Activated CD4-positive, alpha-beta T cell treated with anti-CD3 and anti-CD28 coated beads, Interleukin-2, amount 50 U/mL, for 16 hours (primary cell): ENCODE measurements at places on chromosomes 2 and 18.

GRCh38 chr2:60882971-60883753, 1.8 kb downstream of the REL start:
- peak; percentile 35 for DNase-seq

DNA sequence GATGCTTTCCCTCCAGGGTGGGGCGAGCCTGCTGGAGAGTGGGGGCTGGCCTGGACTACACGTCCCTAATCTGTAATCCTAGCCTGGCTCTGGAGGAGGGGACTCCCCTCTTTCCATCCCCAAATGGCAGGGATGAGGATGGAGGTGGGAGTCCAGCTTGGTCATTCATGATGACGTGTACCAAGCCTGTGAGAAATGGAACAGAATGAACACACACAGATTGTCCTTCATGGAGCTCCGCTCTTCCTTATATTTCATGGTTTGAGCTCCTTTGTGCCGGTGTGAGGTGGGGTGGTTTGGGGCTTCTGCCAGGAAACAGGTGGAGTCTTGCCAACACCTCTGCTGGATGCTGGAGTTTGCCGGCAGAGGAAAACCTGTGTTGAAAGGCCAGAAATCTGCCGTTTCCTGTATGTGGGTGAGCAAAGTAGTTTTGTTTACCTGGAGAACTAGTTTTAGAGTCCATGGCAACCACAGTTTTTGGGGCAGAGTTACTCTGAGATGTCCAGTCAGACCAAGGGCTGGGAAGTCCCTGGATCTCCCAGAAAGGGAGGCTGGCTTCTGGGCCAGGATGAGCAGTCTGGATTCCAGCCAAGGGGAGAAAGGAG, 417.6 kb upstream of the MEX3C start:
- DNase-seq: no peak

DNA sequence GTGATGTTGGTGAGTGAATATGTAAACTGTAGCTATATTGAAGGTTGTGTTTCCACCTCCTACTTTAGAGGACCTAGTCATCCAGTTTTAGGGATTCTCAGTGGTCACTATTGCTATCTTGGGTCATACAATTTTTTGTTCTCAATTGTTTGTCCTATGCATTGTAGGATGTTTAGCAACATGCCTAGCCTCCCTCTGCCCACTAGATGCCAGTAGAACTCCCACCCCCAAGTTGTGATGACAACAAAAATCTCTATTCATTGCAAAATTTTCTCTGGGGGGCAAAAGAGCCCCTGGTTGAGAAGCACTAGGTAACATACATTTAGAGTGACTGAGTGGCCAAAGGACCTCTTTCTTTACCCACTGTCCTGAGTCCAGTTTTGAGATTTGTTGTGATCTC, 87.3 kb downstream of the LRRTM4 start:
- no peak for DNase-seq

DNA sequence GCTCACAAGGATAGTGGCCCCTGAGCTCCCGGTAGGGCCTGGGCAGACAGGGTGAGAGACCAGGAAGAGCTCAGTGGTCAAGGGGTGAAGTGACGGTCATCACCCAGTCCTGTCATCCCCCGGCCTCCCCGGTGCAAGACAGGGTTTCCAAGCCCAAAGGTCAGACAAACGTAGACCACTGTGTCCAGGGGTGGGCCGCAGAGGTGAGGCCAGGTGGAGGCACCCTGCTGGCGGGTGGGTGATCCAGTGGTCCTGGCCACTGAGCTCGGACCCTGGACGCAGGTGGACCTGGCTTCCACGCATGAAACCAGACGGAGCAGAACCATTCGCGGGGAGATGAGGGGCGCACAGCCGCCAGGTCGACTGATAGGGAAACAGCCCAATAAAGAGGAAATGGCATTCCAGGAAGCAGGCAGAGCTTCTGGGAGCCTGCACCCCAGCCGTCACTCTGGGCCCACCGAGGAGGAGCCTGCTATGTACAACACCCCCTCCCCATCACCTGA, 14.4 kb upstream of the SNED1 start:
- DNase-seq: no peak

DNA sequence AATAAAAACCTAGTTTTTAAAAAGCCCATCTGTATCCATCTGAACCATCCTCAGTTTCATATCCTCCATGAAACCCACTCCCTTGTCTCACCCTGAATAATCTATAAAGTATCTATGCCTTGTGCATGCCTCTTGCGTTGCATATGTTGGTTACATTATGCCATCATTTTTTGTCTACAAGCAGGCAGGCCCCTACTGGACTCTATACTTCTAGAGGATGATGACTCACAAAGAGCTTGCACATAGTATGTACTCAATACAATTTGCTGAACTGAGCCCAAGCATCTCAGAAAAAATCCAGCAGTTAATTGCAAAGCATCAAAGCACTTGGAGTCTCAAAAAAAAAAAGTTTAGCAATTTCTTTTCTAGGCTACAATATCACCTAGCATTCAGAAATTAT, 95.6 kb downstream of the DYM start:
- DNase-seq: no peak

DNA sequence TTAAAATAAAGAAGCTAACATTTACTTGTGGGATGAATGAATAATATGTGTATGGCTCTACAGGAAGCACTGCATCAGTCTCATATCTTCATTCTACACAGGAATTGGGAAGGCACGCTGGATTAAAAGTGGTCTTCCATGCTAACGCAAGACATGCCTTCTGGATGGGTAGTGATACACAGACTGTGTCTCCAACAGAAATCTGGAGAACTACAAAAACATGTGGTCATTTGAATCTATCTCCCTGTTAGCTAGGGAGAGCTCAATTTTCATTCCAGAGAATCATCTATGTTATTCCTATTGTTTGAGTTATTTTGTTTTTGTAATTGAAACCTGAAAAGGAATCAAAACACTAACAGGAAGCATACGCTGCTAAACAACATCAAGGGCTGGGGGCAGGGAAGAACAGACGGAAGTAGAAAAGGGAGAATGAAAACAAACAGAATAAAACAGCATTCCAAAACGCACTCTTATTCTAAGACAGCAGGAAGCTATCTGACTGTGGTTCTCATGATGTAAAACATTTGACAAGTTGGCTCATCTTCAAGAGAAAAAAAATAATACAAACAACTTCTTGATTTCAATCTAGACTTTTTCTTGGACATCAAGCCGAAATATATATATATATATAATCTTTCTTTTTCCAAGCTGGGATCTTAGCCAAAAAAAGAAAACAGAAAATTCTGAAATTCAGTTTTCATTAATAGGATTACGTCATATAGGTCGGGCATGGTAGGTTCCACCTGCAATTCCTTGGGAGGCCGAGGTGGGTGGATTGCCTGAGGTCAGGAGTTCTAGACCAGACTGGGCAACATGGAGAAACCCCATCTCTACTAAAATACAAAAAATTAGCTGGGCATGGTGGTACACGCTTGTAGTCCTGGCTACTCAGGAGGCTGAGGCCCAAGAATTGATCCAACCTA, 31.5 kb upstream of the ASNSD1 start:
- no peak for DNase-seq

- no peak for DNase-seq
Observed at GRCh38 chr2:240436683-240437550, 1.5 kb downstream of the GPC1 start.

GRCh38 chr2:202808754-202809153, 62.8 kb downstream of the ICA1L start:
- no peak for DNase-seq

- no peak for DNase-seq
Observed at GRCh38 chr2:207176247-207176646, 10.5 kb upstream of the KLF7 start.

- DNase-seq: no peak
Observed at GRCh38 chr2:75752828-75753227, 42.1 kb upstream of the GCFC2 start.

GRCh38 chr2:240472078-240472790, 36.8 kb downstream of the GPC1 start:
- no peak for DNase-seq

DNA sequence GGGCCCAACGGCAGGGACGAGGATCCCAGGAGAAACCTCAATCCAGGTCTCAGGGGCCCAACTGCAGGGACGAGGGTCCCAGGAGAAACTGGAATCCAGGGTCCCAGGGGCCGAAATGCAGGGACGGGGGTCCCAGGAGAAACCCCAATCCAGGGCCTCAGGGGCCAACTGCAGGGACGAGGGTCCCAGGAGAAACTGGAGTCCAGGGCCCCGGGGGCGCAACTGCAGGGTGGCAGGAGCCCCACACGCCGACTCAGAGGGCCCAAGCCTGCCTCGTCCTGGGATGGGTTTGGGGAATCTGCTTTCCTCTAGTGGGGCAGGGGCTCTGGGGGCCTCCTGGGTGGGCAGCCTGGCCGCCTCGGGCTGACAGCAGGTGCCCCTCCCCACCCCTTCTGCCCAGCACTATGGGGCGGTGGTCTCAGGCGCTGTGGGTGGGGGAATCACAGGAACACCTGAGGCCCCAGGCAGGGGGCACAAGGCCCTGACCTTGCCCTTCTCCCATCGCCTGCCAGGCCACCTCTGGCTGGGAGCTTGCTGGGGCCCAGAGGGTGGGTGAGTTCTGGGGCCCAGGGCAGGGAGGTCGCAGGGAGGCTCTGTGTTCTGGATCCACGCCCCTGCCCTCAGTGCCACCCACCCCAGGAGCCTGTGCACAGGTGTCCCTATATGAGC, 7.1 kb downstream of the RTP5 start:
- no peak for DNase-seq

DNA sequence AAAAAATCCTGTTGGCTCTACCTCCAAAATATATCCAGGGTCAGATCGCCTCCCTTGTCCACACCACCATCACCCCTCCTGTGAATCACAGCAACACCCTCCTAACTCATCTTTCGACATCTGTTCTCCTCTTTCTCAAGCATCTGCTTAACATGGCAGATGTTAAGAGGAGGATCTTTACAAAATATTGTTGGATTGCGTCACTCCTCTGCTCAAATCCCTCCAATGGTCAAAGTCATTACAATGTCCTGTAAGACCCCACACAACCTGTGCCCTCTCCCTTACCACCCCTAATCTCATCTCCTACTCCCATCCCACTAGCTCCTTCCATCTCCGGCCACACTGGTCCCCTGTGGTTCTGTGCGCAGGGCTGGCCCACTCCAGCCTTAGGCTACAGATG, 36.8 kb upstream of the GBX2 start:
- no peak for DNase-seq

DNA sequence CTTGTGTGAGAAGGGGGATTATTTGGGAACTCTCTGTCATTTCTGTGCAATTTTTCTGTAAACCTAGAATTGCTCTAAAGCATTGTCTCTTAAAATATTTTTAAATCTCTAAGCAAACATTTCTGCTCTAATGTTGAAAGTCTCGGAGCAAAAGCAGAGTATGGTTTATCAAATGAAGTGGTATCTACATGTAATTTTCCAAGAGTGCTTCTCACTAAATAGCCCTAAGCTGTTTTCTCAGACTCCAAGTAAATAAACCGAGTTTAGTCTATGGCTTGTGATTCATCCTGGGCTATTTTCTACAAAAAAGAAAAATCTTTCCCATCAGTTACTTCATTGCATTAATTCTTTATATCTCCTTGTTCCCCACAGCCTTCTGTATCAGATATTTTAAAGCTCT, 90.8 kb downstream of the METTL4 start:
- no peak for DNase-seq

GRCh38 chr2:12965540-12966269, 249.0 kb downstream of the TRIB2 start:
- peak; percentile 72 for DNase-seq

GRCh38 chr2:8571301-8571791, 110.5 kb upstream of the ID2 start:
- no peak for DNase-seq

GRCh38 chr18:26637983-26638382, 89.6 kb upstream of the KCTD1 start:
- no peak for DNase-seq

GRCh38 chr18:48974304-48975119, 23.7 kb upstream of the SMAD7 start:
- DNase-seq: no peak

- no peak for DNase-seq
Observed at GRCh38 chr18:48284743-48285142, 124.4 kb downstream of the ZBTB7C start.

DNA sequence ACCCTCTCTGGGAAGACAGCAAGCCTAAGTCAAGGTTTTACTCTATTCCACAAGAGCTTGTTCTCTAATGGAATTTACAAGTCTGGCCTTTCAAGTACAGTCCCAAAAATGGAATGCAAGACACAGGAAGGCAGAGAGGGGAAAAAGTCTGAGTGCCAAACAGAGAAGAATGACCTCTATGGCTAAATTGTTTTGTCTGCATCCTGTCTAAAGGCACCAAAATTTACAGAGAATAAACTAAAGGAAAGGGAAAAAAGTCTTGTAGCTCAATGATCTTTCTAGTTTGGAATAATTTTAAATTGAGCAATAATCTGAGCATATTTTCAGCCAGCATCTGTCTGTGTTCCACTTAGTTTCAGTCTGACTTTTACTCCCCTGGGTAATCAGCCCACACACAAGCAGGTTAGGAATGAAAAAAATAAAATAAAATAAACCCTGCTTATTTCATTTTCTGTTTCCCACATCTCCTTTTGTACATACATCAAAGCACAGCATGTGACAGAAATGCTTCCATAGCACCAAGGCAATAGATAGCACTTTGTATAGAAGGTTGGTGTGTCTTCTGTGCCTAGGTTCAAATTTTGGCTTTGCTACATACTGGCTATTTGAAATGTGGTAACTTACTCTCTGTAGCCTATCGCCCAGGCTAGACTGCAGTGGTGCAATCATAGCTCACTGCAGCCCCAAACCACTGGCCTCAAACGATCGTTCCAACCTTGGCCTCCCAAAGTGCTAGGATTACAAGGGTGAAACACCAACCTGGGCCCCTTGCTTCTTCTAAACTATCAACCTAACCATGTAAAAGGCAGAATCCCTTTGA, 105.1 kb downstream of the SLC8A1 start:
- no peak for DNase-seq

DNA sequence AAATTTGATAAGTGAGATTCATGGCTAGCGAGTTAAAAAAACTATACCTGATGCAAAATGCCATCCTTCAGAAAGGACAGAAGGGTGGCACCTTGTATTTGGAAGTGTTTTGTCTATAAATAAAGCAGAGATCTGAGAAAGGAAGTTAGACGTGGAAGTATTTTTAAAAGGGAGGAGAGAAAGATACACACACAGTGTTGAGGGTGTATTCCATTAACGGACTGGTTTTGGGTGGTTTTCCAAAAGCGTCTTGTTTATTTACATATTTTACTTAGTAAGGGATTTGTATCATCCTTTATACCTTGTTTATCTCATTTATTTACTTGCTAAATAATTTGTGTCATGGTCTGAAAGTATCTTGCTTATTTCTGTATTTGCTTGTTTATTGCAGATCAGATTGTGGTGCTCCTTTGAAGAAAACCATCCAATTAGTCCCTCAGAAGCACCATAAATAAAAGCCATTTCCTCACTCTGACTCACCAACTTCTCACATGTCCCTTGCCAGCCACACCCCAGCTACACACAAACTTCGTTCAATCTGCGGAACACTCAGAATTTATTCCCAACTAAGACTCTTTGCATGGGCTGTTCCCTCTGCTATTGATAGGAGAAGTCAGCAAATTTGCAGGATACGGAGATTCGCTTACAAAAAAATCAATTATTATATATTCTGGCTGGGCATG, 90.8 kb downstream of the FAM124B start:
- no peak for DNase-seq

- no peak for DNase-seq
Observed at GRCh38 chr2:129755786-129756185, 223.7 kb upstream of the RAB6C start.

GRCh38 chr2:179059026-179059700, 9.2 kb upstream of the CCDC141 start:
- DNase-seq: no peak

- DNase-seq: no peak
Observed at GRCh38 chr2:64771737-64772136, 118.0 kb upstream of the SERTAD2 start.

GRCh38 chr2:236694146-236694888, 124.7 kb downstream of the ACKR3 start:
- no peak for DNase-seq

- DNase-seq: no peak
Observed at GRCh38 chr2:68901199-68901514, 30.0 kb upstream of the BMP10 start.
